CD8-positive, alpha-beta memory T cell (primary cell): ENCODE measurements at places on chromosomes 2 and 18. TPM values are rescaled to one million over a fixed set of nuclear protein-coding genes. Genes with fewer than 3 reads are reported as not detected.
A peak's percentile ranks its signal among the peaks of the same experiment; 100 is the strongest.

DNA sequence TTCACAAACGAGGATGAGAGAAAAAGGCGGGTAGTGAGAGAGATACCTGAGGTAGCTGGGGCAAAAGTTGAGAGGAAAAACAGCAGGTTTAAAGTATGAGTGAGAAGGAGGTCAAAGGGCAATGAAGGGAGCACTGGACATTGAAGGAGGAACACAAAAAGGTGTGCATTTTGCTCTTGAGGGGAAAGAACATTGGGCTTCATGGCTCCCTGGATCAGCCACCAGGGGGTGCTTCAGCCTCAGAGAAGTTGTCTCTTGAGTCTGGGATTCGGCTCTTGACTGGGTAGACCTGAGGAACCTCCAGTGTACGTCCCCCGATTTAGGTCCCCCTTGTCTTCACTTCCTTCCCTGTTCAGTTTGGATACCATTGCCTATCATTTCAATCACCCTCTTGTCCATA is 128.5 kb downstream of the RAPGEF4 start:
- H3K4me3 ChIP-seq, result no peak overlapping the region
- H3K27ac ChIP-seq, result no peak overlapping the region
- H3K36me3 ChIP-seq, result no peaks in the 10 kb centered on the region
- H3K4me1 ChIP-seq, result no peaks in the 10 kb centered on the region
- DNase-seq, result no peak

- H3K4me3 ChIP-seq, result no peak overlapping the region
- no peaks in the 10 kb centered on the region for H3K36me3 ChIP-seq
- peaks cover 10% of the 10 kb centered on the region for H3K4me1 ChIP-seq
- no peak overlapping the region for H3K27ac ChIP-seq
- H3K27me3 ChIP-seq, result no peaks in the 10 kb centered on the region
These were observed 42.7 kb downstream of the UBE2F start for GRCh38 chr2:238009563-238009962.

GRCh38 chr2:18987592-18988073 is 370.8 kb downstream of the OSR1 start:
- no peaks in the 10 kb centered on the region for H3K27me3 ChIP-seq
- no peaks in the 10 kb centered on the region for H3K36me3 ChIP-seq
- no peak overlapping the region for H3K27ac ChIP-seq
- H3K4me1 ChIP-seq, result no peaks in the 10 kb centered on the region
- no peak overlapping the region for H3K4me3 ChIP-seq
- no peak for DNase-seq

GRCh38 chr2:185608799-185609198 is 129.8 kb upstream of the FSIP2 start:
- no peaks in the 10 kb centered on the region for H3K4me1 ChIP-seq
- no peaks in the 10 kb centered on the region for H3K27me3 ChIP-seq
- no peak overlapping the region for H3K4me3 ChIP-seq
- no peak overlapping the region for H3K27ac ChIP-seq
- no peak for DNase-seq
- no peaks in the 10 kb centered on the region for H3K36me3 ChIP-seq

- no peaks in the 10 kb centered on the region for H3K36me3 ChIP-seq
- peak within 1 kb of the TSS; percentile 98 for H3K4me3 ChIP-seq
- peaks cover 11% of the 10 kb centered on the region for H3K4me1 ChIP-seq
- peak within 1 kb of the TSS; percentile 97 for H3K27ac ChIP-seq
- DNase-seq, result peak; percentile 41
- no peaks in the 10 kb centered on the region for H3K27me3 ChIP-seq
These were observed at the start of gene TMEM237 for GRCh38 chr2:201643216-201643890. Gene TMEM237 (minus strand): TSS chr2:201643503. CDS start chr2:201643400, 103 bp downstream.

- no peak overlapping the region for H3K4me3 ChIP-seq
- no peaks in the 10 kb centered on the region for H3K36me3 ChIP-seq
- peaks cover 34% of the 10 kb centered on the region for H3K4me1 ChIP-seq
- peak; percentile 51 for DNase-seq
These were observed 105.6 kb upstream of the STK17B start for GRCh38 chr2:196277002-196277401.

GRCh38 chr18:30088238-30089015 is 954.1 kb downstream of the DSC3 start:
- no peak overlapping the region for H3K4me3 ChIP-seq
- H3K27ac ChIP-seq, result no peak overlapping the region
- DNase-seq, result no peak
- H3K27me3 ChIP-seq, result no peaks in the 10 kb centered on the region
- no peaks in the 10 kb centered on the region for H3K4me1 ChIP-seq

DNA sequence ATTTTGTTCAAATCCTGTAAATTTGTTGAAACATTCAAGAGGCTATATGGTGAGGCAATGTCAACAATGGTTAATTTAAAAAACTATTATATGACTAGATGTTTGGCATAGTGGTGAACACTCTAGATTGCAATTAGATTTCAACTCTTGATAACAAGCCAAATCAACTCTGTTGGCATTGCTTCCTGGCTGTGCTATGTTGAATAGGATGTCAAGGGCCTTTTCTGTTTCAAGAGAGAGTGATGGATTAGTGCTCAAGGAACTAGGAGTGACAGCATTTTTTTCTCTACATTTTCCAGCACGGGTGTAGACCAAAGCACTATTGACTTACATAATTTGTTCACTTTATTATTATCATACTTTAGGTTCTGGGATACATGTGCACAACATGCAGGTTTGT is 172.4 kb upstream of the KCNH7 start:
- H3K4me3 ChIP-seq, result no peak overlapping the region
- no peaks in the 10 kb centered on the region for H3K27me3 ChIP-seq
- no peaks in the 10 kb centered on the region for H3K36me3 ChIP-seq
- DNase-seq, result no peak
- H3K4me1 ChIP-seq, result no peaks in the 10 kb centered on the region
- H3K27ac ChIP-seq, result no peak overlapping the region

DNA sequence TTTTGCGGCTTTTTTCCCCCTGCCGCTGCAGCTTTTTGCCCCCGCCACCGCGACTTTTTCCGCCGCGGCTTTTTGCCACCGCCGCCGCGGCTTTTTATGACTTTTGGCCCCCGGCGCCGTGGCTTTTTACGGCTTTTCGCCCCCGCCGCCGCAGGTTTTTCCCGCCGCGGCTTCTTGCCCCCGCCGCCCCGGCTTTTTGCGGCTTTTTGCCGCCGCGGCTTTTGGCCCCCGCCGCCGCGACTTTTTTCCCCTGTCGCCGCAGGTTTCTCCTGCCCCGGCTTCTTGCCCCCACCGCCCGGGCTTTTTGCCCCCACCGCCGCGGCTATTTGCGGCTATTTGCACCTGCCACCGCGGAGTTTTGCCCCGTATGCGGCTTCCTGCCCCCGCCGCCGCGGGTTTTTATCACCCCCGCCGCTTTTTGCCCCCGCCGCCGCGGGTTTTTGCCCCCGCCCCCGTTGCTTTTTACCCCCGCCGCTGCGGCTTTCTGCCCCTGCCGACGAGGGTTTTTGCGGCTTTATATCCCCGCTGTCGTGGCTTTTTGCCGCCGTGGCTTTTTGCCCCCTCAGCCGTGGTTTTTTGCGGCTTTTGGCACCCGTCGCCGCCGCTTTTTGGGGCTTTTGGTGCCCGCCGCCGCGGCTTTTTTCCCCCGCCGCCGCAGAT is 2750.9 kb downstream of the RPIA start:
- peaks cover 3% of the 10 kb centered on the region for H3K27me3 ChIP-seq
- no peaks in the 10 kb centered on the region for H3K36me3 ChIP-seq
- no peak overlapping the region for H3K4me3 ChIP-seq
- no peak overlapping the region for H3K27ac ChIP-seq
- peak; percentile 7 for DNase-seq

- no peaks in the 10 kb centered on the region for H3K27me3 ChIP-seq
- no peak for DNase-seq
- no peak overlapping the region for H3K27ac ChIP-seq
These were observed 16.0 kb downstream of the TTC32 start for GRCh38 chr2:19885791-19886190.

DNA sequence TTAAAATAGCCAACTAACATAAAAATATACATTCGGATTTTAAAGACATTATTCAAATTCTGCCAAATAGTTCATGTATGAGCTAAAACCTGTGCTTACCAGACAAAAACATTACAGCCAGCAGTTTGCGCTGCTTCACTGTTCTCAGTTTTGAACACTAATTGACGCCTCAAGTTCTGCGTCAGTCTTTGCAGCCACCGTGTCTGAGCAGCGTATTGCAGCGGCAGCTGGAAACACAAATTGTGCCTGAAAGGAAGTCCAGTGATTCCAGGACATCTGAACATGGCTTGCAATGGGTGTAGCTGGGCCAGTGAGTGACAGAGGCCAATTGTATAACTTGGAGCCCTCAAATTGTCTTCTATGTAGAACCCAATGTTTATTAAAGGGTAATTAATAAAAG is 267.6 kb downstream of the TFCP2L1 start:
- H3K27ac ChIP-seq, result no peak overlapping the region
- H3K4me3 ChIP-seq, result no peak overlapping the region
- no peaks in the 10 kb centered on the region for H3K27me3 ChIP-seq
- no peaks in the 10 kb centered on the region for H3K36me3 ChIP-seq

GRCh38 chr2:207450186-207450585 is 79.6 kb upstream of the CREB1 start:
- H3K4me3 ChIP-seq, result no peak overlapping the region
- H3K27ac ChIP-seq, result no peak overlapping the region
- no peaks in the 10 kb centered on the region for H3K36me3 ChIP-seq
- DNase-seq, result no peak

GRCh38 chr2:58006256-58006951 is 40.2 kb upstream of the VRK2 start:
- no peaks in the 10 kb centered on the region for H3K4me1 ChIP-seq
- H3K27ac ChIP-seq, result no peak overlapping the region
- no peaks in the 10 kb centered on the region for H3K27me3 ChIP-seq
- DNase-seq, result no peak
- no peak overlapping the region for H3K4me3 ChIP-seq
- H3K36me3 ChIP-seq, result no peaks in the 10 kb centered on the region

DNA sequence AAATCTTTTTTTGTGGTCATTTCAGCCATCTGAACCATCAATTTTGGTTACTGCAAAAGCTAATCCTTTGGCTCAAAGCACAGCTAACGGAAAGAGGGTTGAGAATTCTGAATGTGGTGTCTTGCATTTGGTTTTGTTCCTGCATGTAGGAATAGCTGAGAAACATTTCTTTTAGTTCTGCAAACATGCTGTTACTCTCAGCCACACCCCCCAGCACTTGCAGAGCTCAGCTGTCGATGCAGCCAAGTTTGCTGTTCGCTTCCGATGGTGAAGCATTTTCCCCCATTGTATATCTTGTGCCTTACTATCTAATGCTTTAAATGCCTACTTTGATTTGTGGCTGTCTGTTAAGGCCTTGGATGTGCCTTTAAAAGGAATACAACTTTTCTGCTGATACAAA is 294.9 kb upstream of the FANCL start:
- H3K4me3 ChIP-seq, result no peak overlapping the region
- H3K27ac ChIP-seq, result no peak overlapping the region
- no peaks in the 10 kb centered on the region for H3K4me1 ChIP-seq
- no peak for DNase-seq

DNA sequence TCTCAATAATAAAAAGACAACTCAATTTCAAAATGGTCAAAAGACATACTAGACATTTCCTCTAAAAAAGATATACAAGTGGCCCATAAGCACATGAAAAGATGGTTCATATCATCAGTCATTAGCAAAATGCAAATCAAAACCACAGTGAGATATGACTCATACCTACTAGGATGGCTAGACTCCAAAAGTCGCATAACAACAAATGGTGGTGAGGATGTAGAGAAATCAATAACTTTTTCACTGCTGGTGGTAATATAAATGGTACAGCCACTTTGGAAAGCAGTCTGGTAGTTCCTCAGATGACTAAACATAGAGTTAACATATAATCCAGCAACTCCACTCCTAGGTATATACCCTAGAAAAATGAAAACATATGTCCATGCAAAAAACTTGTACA is 242.3 kb upstream of the NOL4 start:
- no peaks in the 10 kb centered on the region for H3K27me3 ChIP-seq
- no peak for DNase-seq
- no peaks in the 10 kb centered on the region for H3K36me3 ChIP-seq
- no peak overlapping the region for H3K4me3 ChIP-seq
- no peak overlapping the region for H3K27ac ChIP-seq

- H3K4me1 ChIP-seq, result peaks cover 76% of the 10 kb centered on the region
- H3K36me3 ChIP-seq, result peaks cover 16% of the 10 kb centered on the region
- H3K27me3 ChIP-seq, result no peaks in the 10 kb centered on the region
- DNase-seq, result no peak
- H3K27ac ChIP-seq, result no peak overlapping the region
- no peak overlapping the region for H3K4me3 ChIP-seq
These were observed 18.7 kb downstream of the PLEK start for GRCh38 chr2:68383778-68384177.

DNA sequence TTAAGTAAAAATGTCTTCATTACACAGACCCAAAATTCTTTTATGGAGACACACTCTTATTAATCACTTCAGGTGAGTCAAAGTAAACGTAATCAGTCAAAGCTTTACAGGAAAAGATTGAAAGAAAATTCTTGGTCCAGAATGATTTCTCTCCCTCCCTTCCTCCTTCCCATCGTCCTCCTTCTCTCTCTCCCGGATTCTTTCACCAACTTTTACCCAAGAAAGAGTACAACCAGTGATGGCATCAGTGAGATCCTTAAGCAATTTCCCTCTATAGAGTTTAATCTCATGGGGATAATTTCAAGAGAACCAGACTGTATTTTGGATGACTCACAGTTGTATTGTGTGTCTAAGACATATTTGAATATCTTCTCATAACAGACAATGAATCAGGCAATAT is 258.1 kb downstream of the ALK start:
- no peaks in the 10 kb centered on the region for H3K27me3 ChIP-seq
- H3K4me1 ChIP-seq, result no peaks in the 10 kb centered on the region
- no peak for DNase-seq
- H3K36me3 ChIP-seq, result no peaks in the 10 kb centered on the region
- no peak overlapping the region for H3K27ac ChIP-seq

The CARF gene
- total RNA-seq, result 5.5 TPM

The NYAP2 gene
- total RNA-seq, result not detected

The PARD6G gene
- 0.48 TPM for total RNA-seq

The REG1B gene
- total RNA-seq, result not detected
